Activated CD4-positive, CD25-positive, alpha-beta regulatory T cell (primary cell): ENCODE measurements at places on chromosomes 11 and 22.

- DNase-seq: no peak
These were observed 137.0 kb downstream of the SERGEF start for GRCh38 chr11:17875891-17876290.

GRCh38 chr22:21606775-21607174 lies 23.0 kb downstream of the YDJC start:
- DNase-seq: no peak

DNA sequence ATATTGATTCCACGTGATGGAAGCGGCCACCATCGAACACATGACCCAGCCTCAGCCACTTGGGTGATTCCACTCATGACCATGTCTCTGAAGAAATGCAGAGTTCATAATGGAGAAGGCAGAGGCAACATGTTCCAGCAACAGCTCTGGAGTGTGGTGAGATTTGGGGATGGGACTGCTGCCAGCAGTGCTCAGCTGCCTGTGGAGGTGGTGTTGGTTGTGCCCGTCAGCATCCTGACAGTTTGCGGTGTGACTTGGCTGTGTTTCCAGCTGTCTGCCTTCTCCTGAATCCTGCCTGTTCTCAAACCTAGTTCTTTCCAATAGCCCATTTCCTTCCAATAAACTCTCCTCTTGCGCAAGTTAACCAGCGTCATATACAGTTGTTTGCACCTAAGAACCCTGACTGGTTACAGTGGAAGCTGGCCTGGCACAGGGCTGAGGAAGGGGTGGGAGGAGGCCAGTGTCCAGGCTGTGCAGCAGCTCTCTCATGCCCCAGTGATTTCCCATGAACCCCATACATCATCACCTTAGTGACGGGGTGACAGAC lies 22.0 kb upstream of the OR8B8 start:
- DNase-seq: no peak

DNA sequence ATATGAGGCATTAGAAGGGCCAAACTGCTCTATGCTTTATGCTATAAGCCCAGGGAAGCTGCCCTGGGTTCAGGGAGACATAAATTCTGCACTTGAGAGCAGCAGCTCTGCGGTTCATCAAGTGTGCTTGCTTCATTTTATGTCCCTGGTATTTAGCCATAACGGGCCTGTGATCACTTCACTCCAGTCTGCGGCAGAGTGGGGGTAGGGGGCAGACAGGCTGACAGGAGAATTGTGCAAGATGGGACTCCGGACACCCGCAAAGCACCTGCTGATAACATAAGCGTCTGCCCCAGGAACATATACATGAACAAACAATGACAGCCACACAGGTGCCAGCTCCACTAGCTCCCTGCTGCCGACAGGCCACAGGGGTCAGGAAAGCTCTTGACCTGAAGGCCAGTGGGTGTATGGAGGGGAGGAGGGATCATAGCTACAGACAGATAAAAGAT lies 56.1 kb downstream of the SMCO4 start:
- DNase-seq: no peak

DNA sequence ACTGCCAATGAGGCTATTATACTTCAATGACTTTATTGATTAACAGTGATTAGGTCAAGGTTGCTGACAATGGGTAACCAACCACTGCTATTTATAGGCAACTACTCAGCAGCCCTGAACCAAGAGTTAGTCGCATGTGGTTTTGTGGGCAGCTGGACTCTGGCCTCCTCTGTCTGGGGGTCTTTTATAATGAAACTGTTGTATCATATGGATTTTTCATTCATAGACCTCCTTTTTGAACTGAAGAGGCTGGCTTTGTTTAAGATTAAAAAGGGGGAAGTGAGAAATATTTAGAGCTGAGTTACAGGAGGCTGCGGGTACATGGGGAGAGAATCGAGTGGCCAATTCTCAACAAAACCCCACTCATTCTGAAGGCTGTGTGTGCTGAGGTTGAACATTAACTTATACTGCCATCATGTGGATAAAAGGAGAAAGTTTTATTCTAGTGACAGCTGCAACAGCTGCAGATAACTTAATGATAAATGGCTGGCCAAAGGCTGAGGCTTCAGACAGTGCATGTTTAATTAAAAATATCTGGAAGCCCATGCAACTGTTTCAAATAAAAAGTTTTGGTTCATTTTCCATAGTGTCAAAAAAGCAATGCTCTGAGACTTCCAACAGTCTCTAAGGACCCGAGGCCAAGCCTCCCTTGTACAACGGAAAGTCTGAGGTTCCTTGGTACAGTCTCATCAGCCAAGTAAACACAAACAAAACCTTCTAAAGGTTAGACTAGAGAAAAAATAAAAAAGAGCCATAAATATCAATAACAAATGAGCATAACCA lies 682.6 kb downstream of the KCNA4 start:
- DNase-seq: no peak

- no peak for DNase-seq
These were observed 36.7 kb downstream of the AMOTL1 start for GRCh38 chr11:94804874-94805273.

DNA sequence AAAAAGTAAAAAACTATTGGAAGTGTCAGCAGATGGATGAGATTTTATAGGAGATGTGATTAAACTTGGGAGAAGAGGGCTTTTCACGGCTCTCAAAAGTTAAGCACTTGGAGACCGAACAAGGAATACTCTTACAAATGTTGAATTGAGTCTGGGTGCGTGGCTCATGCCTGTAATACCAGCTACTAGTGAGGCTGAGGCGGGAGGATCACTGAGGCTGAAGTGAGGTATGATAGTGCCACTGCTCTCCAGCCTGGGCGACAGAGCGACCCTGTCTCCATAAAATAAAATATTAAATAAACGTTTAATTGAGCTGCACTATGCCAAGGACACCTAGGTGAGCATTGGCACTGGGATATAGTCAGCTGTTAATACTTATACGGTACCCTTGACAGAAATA lies 1.9 kb downstream of the CEP57 start:
- DNase-seq: no peak

GRCh38 chr22:41366323-41367029 lies 15.3 kb upstream of the TEF start:
- no peak for DNase-seq

DNA sequence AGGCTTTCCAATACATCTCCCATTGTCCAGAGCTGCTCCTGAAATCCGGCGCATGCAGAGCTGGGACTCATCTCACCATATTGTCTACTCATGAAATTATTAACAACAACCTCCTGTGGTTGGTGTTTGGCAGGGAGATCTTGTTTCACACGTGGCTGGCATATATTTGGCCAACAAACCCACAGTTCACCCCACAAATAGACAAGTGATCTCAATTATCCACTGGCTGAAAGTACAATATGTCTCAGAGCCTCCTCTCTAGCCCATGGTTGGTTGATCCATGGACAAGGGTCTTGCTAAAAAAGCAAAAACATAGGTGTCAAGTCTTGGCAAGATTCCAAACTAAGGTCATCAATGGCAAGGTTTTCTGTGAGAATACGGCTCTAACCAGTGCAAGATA lies 386.9 kb downstream of the ETS1 start:
- no peak for DNase-seq

DNA sequence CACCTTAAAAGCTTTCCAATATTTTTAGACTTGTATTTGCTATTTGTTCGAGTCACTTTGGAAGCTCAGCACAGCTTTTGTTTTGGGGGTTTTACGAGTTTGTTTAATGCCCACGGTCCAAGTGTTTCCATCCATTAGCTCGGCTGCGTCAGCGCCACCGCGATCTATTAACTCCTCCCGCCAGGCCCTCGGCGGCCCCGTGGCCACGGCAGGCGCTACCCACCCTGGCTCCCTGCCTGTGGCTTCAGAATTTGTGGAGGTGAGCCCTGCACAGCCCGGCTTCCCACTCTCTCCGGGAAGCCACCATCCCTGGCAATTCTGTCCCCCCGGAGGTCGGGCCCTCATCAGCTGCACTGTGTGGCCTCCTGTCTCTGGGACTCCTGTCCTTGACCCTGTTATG lies 648.5 kb downstream of the BRD1 start:
- no peak for DNase-seq

- no peak for DNase-seq
These were observed 301.9 kb downstream of the OPCML start for GRCh38 chr11:133230431-133230830.

- DNase-seq: no peak
These were observed 10.6 kb upstream of the C11orf58 start for GRCh38 chr11:16727806-16728205.

- DNase-seq: no peak
These were observed 56.8 kb downstream of the RPL27A start for GRCh38 chr11:8739309-8739793.

DNA sequence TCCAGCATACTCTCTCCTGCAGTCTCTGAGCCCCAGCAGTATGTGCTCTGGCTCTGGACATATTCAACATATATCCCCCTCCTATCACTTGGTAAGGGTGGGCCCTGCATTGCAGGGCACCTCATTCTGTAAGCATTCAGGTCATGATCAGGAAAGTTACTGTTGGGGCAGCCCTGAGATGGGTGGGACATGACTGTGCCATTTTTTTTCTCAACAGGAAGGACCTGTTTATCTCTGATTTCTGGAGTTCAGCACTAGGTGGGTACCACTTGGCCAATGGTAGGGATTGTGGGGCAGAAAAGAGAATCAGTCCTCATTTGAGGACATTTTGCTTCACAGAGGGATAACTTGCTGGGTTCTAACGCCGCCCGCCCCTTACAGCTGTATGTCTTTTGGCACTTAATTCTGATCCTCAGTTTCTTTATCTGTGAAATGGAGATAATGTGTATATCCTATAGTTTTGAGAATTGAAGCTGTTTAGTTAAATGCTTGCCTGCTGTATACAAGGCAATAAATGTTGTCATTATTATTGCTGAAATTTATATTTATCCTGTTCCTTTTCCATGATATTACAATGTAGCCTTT lies 2.2 kb downstream of the SRRD start:
- no peak for DNase-seq

DNA sequence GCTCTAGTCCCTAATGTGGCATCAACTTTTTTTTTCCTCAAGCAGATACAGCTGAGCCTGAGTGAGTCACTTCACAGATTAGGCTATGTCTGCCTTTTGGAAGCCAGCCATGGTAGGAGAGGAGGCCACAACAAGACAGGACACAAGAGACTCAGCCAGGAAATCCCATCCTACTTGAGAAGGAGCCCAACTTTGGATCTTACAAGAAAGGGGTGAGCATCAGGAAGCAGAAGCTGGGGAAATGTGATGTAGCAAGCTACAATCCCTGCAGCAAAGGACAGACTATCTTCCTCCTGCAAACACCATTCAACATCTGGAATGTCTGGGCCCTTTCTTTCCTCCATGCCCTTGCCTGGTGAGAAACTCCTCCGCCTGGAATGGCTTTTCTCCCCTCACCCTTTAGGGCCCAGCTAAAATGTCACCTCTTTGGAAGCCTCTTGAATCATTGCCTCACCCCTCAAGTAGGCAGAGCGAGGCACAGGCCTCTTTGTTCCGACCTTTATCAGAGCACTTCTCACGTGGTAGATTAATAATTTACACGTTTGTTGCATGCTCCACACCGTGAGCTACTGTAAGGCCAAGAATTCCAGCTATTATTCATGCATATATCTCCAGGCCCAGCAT lies 156.4 kb upstream of the PITPNB start:
- DNase-seq: no peak

DNA sequence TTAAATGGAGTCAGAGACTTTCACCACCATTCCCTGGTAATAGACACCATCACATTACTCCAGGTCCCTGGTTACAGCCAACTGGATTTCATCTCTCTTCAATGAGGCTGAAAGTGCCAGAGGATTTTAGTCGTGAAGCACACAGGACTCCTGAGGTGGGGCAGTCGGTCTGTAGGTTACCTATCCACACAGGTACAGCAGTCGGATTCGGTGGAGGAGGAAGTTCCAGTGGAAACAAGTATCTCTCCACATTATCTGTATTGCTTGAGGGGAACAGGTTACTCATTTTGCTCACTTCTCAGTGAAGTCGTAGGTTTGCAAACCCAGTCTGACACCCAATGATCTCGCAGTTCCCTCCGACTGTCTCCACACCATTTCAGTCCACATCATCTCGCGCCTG lies 82.3 kb upstream of the TMEM45B start:
- no peak for DNase-seq

DNA sequence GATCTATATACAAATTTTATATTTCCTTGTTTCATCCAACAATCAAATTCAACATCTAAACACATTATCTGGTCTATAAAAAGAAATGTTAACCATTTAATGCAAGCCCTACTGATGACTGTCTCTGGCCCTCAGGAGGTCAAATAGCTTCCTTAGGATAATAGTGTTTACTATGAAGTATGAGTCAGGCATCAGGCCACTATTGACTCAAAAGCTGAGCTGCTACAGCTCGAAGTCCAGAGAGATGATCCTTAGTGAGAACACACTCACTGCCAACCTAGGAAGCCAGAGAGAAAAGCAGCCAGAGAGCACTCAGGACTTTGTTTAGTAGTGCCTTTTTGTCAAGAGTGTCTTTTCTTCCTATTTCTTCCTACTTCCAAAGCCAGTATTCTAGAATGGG lies 171.8 kb downstream of the SOX6 start:
- DNase-seq: no peak

- peak; percentile 52 for DNase-seq
These were observed 23.5 kb downstream of the TP53I11 start for GRCh38 chr11:44927174-44927661.

DNA sequence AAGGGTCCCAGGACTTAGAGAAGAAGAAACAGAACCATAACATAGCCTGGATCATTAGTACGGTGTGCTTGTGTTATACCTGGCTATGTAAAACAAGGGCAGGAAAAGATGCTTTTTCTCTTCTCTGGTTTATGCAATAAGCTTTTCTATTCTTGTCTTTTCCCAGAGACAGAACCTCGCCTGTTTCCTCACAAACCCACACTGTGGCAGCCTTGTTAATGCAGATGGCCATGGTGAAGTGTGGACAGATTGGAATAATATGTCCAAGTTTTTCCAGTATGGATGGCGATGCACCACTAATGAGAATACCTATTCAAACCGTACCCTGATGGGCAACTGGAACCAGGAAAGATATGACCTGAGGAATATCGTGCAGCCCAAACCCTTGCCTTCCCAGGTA lies 2.9 kb downstream of the CFAP68 start:
- DNase-seq: no peak

DNA sequence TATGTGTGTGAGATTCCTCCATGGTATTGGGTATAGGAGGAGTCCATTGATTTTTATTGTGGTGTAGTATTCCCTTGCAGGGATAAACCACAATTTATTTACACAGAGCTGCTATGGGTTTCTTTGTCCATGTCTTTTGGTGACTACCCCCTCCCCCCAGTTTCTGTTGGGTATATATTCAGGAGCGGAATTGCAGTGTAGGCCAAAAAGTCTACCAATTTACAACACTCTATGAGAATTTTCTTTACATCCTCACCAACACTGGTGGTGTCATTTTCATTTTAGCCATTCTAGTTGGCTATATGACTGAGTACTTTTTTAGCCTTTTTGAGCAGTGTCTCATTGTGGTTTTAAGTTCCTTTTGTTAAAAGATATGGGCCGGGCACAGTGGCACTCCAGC lies 55.2 kb upstream of the ATXN10 start:
- no peak for DNase-seq

- no peak for DNase-seq
These were observed 115.8 kb upstream of the THY1 start for GRCh38 chr11:119538753-119539152.

GRCh38 chr11:123255909-123256308 lies 60.9 kb upstream of the CLMP start:
- no peak for DNase-seq

- DNase-seq: no peak
These were observed 44.2 kb downstream of the CABIN1 start for GRCh38 chr22:24055283-24055682.
